ENCODE measurements at places on chromosomes 12 and 14.

DNA sequence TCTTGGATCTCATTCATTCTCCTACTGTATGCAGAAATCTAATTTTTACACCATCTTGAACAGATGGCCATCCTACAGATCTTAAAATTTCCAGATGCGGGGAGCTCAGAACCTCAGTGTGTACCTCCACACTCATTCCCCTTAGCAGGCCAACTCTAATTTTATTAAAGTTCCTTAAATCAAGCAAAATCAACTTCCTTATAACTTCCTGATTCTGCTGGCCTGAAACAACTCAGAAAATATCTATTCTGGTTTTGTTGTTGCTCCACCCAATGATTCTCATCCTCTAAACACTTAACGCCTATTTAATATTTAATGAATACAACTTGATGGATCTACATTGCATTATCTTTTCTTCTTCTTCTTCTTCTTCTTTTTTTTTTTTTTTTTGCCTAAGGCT, 3.1 kb downstream of the EMP1 start:
- DNase-seq: no peak

- DNase-seq: no peak
These were observed 60.1 kb downstream of the SEL1L start for GRCh38 chr14:81473456-81474147.

DNA sequence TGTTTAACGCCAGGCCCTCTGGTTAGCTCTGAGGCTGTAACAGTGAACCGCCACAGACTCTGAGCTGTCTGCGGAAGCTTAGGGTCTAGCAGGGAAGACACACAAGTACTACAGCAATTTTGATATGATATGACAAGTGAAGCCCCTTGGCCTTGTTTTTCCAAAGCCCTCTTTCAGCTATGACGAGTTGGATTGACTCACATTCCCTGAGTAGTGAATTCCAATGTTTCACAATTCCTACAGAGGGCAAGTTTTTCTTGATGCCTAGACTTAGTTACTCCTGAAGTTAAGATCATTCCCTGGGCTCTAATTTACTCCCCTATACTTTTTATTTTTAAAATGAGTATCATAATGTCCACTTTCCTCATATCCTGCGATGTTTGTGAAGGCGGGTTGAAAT, 53.3 kb upstream of the CISTR start:
- no peak for DNase-seq

GRCh38 chr12:86712425-86712843, 456.2 kb upstream of the MGAT4C start:
- no peak for DNase-seq

GRCh38 chr12:77064896-77065360, 441 bp downstream of the E2F7 start:
- no peak for DNase-seq

- DNase-seq: no peak
These were observed 470.9 kb upstream of the STXBP6 start for GRCh38 chr14:25520821-25521220.

GRCh38 chr12:127175361-127175760, 1091.6 kb upstream of the TMEM132C start:
- DNase-seq: no peak

GRCh38 chr12:121248622-121249021, 38.7 kb downstream of the P2RX4 start:
- DNase-seq: no peak

Data from activated gamma-delta T cell treated with anti-CD3 and anti-CD28 coated beads, Interleukin-2, amount 50 U/mL, for 16 hours (primary cell).